Fibroblast of pulmonary artery (primary cell): ENCODE measurements at places on chromosomes 12 and 14.

- DNase-seq: no peak
Observed at GRCh38 chr12:13537623-13538022, 341.1 kb downstream of the EMP1 start.

DNA sequence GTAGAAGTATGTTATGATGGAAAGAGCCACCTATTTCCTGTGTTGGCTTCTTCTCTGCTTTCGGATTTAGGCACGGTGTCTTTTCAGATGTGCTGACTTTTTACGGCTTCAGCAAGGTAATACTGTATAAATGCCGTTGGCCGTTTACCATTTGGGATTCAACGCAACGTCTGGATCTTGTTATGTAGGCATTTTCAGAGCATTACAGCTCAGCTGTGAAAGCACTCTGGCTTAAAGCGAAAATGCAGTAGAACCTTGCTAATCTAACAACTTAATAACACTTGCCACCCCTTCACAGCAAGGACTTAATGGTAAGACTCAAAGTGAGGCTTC lies 229.9 kb downstream of the EFCAB11 start:
- no peak for DNase-seq

DNA sequence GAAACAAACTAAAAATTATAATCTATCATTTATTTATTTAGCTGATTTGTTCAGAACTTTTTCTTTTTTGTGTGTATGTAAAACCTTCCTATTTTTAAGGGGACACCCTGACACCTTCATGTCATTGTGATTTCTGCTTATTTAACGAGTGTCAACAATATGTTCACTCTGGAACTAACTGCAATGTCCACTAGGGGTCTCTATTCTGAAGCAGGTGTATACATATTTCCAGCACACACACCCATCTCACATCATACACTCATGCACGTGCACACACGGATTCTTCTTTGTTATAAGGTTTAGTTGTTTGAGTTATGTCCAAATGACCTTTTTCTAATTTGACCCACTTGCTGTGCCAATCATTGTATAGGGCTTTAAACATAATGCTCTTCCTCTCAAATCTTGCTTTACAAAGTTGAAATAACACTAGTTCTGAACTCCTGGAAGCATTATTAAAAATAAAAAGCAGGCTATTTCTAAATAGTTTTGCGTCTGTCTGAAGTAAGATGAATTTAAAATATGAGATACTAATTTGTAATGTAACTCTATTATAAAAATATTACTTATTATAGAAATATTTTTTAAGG lies 15.5 kb downstream of the E2F7 start:
- peak; percentile 81 for DNase-seq

- DNase-seq: no peak
Observed at GRCh38 chr12:8622646-8623045, 10.0 kb upstream of the AICDA start.

- no peak for DNase-seq
Observed at GRCh38 chr14:21874167-21874566, 200.5 kb upstream of the OR4E1 start.

DNA sequence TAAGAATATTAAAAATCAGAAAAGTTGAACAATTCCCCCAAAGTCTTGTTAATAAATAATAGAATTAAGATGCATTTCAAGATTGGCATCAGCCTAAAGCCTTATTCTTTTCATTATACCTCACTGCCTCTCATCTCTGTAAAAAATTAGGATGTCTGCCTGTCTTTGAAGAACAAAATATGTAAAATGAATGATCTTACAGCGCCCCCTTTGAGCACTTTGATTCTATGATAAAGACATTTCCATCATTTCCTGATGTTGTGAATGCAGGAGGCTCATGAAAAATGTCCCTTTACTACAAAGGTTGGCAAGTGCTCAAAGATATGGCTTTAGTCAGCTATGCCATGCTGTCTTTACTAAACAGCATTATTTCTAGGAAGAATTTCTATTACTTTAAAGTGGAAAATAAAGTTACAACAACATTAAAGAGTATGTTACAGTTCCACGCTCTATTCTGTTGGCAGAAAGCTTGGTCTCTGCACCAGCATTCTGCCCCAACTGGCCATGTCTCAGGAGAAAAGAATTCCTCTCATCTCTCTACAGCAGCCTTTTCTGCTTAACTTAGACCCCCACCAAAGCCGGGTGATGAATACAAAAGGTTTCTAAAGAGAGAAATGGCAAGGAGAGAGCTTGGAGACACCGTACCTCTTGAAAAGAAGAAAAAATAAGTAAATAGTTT lies 95.1 kb downstream of the LLPH start:
- peak; percentile 73 for DNase-seq

DNA sequence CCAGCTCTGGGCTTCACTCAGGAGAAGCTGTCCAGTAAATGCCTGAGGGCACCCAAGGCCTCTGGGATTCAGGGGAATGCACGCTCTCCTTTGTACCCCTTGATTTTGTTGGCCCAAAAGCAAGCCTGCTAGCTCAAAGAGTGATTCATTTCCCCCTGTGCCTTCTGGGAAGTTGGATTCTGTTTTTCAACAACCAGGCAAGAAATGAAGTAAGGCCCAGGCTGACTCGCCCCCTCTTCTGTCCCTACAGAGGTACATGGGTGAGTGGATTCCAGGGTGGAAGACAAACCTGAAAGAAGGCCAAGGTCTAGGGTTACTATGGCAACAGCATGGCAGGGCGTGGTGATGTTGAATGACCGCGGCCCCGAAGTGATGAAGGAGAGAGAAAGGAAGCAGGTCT lies 9.3 kb upstream of the SERPINA5 start:
- DNase-seq: peak; percentile 57

GRCh38 chr12:26654623-26655022 lies 178.4 kb downstream of the ITPR2 start:
- DNase-seq: no peak

- peak; percentile 90 for DNase-seq
Observed at GRCh38 chr14:71720978-71721624, 211.1 kb upstream of the RGS6 start.

- no peak for DNase-seq
Observed at GRCh38 chr12:95322326-95322725, 104.7 kb downstream of the VEZT start.

DNA sequence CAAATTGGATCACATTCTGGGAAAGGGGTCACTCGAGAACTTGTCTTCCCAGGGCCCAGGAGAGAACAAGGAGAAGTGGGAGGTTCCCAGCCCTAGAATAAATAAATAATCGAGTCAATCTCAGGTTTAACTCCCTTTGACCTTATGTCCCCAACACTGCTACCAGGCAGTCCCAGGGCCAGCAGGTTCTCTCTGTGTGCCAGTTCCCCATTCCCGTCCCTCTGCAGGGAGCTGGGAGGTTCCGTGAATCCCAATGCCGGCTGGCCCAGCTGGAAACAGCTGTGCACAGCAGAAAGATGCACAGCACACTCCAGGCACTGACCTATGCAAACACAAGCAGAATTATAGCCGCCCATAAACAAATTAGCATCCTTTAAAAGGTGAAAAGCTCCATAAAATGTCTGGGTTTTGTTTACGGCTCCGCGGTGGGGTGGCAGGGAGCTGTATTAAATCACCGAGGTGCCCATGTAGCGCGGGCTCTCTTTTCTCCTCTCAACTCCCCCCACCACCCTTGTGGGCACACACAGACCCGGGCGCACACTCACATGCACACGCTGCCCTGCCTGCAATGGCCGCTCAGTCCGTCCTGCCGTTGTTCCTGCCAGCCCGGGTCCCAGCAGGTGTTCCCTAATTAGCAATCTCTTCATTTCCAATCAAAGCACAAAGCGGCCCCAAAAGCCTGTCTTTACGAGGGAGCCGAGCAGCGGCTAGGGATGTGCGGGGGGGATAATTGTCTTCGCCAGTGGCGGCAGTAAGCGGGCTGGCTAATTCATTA lies 46.6 kb upstream of the ESRRB start:
- no peak for DNase-seq

DNA sequence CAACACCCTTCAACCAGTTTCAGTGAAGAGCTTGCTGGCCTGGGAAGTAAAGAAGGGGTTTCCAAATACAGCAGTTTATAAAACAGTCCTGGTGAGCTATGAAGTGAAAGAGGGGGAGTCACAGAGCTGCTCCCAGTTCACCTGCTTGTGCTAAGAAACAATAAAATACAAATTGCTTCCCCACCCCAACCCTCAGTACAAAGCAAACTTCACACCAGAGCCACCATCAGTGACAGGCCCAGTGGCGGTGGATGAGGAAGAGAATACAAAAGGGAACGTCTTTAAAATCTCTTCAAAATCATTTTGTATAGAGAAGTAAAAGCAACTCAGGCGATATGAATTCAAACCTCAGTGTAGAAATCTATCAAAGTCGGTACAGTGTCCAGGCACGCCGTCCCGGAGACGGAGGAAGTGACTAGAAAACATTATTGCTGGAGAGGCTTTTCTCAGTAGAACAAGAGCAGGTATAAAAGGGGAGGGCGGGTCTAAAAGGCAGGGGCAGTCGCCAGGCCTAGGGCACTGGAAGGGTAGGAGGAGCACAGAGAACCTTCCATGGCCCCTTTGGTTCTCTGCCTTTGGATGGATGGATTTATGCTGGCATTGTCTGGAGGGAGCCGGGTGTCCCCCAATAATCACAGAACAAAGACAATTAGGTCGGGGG lies 10.5 kb upstream of the RPLP0 start:
- DNase-seq: no peak

GRCh38 chr12:113519464-113520307 lies 48.0 kb upstream of the LHX5 start:
- no peak for DNase-seq

DNA sequence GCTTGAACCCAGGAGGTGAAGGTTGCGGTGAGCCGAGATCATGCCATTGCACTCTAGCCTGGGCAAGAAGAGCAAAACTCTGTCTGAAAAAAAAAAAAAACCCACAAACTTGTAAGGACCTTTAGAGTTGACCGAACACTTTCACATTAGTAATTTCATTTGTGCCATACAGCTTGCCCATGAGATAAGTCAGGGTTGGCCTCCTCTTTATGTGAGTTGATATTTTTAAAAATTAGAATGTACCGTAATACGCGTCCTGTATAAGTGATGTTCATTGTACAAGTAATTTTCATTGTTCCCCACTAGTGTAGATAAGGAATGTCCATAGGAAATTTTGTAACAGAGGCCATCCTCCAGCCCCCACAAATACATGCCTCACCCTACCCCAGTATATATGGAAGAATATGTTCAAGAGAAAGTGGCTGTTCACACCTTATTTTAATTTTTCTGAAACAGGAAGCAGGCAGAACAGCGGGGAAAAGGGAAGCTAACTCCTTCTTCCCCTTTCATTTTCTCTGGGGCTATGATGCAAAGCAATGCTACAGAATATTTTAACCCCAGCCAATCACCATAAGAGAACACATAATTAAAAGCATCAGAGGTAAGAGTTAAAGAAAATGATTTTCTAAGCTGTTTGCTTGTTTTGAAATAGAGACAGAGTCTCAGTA lies 31.9 kb upstream of the HIF1A start:
- DNase-seq: no peak

- DNase-seq: no peak
Observed at GRCh38 chr12:59861635-59862034, 265.8 kb downstream of the SLC16A7 start.

- peak; percentile 19 for DNase-seq
Observed at GRCh38 chr14:102819747-102820330, 42.6 kb downstream of the TRAF3 start.

GRCh38 chr12:12107678-12108077 lies 36.9 kb downstream of the BCL2L14 start:
- no peak for DNase-seq

GRCh38 chr12:26786491-26786864 lies 46.5 kb downstream of the ITPR2 start:
- DNase-seq: no peak

DNA sequence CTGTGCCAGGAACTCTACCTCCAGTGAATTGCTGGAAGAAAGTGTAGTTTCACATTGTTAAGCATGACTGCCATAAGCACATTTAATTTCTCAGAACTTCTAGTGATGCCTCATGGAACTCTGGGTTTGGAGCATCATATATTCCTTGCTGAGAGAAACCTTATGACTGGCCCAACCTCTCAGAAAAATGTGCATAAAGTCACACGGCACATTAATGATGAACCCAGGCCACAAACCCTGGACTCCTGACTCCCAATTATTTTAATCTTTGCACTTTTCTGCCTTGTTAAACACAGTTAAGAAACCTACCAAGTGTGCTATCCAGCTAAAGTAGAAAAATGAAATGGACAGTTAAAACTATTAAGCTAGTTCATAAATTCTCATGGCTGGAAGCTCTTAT lies 5.6 kb downstream of the TCP11L2 start:
- no peak for DNase-seq

- DNase-seq: no peak
Observed at GRCh38 chr12:5623411-5623810, 191.5 kb downstream of the NTF3 start.

DNA sequence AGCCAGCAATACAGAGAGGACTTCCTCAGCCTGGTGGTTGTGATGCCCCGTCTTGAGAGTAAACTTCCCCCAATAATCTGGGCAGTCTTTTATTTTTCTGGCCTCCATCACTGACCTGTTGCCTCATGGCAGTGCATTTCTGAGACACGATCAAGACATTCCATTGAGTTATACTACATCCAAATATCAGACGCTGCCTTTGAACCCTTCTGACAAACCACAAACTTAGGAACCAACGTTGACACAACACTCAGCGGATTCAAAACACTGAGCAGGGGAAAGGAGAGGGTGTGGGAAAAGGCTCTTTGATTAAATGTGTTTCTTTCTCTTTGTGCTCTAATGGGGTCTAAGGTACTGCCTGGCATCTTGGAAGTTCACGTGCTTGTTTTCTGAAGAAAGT lies 100.7 kb upstream of the TBX5 start:
- no peak for DNase-seq

GRCh38 chr14:64671591-64671990 lies 32.6 kb upstream of the PLEKHG3 start:
- peak; percentile 83 for DNase-seq

GRCh38 chr12:117714203-117714602 lies 254.6 kb downstream of the KSR2 start:
- DNase-seq: no peak

DNA sequence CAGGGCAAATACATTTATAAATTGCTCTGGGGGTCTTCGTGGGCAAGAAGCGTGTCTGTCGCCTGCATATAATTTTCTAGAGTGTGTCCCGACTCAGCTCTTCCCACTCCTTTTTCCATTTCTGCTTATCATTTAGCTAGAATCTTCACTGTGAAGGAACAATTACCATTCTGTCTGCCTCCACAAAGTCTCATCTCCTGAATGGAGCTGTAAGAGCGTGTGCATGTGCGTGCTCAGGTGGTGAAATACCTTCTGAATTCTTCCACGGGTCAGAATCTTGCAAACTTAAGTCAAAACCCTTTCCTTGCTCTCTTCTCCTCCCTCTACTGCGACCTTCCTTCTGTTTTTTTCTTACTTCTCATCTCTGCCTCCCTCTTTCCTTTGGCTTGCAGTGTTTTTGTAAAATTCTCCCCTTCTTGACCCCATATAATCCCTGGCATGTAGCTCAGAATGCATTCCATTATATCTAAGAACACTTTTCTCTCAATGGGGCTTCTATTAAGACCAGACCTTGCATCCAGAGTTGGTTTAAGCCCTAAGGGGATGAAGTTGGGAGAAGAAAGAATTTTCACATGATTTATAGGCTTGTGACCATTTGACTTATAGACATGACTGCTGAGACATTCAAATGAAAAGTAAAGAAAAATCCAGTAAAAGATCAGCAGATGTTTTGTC lies 25.0 kb upstream of the GSG1 start:
- DNase-seq: no peak

- no peak for DNase-seq
Observed at GRCh38 chr14:95273001-95273978, 46.4 kb downstream of the CLMN start.
